CMK (cell line): ENCODE measurements at places on chromosomes 7 and 10.

- DNase-seq: peak; percentile 71
Measured at GRCh38 chr10:30821261-30821993, 191.9 kb upstream of the LYZL2 start.

DNA sequence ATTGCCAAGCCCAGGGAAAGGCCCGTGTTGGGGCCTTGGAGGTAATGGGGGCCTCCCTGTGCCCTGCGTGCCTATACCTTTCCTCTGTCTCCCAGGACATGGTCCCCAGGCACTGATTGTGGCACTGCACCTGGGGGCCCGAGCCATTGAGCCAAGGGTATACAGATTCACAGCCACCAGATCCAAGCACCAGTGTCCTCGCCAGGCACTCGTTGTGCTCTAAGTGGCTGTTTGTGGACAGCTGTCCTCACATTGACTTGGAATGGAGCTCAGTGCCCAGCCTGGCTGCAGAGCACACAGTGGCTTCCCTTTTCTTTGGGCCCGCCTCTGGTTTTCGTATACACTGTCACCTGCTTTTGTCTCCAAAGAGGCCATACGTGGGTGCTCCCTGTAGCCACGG lies 72.0 kb upstream of the BTBD16 start:
- no peak for DNase-seq

DNA sequence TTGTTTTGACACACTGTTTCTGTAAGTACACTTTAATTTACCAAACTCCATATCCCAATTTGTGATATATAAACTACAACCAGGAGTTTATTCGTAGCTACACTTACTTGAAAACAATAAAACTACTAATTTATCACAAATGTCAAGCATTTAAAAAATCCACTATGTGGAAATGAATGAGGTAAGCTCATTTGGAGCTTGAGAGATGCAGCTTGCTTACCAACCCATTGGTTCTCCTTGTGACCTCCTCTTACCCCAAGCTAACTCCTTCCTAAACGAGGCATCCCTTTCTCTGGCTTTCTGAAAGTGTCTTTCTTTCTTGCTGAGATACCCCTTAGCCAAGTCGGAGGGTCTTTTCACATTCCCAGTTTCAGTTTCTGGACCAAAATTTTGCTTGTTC lies 2.5 kb downstream of the OR6V1 start:
- DNase-seq: no peak

DNA sequence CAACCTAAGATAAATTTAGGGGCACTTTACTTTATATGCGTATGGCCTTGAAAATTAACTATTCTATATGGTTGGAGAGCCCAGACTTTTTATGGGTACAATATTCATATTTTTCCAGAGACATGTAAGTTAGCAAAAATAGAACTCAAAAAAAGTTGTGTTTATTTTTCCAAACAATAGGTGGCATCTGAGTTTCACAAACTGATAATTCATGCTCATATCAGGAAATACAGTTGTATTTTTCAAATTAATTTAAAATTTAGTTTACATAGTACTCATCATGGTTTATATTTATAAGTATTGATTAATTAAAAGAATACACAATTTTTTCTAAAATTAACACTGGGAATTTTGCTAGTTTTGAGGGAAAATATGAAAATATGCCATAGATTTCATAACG lies 34.6 kb downstream of the ANKRD7 start:
- no peak for DNase-seq

DNA sequence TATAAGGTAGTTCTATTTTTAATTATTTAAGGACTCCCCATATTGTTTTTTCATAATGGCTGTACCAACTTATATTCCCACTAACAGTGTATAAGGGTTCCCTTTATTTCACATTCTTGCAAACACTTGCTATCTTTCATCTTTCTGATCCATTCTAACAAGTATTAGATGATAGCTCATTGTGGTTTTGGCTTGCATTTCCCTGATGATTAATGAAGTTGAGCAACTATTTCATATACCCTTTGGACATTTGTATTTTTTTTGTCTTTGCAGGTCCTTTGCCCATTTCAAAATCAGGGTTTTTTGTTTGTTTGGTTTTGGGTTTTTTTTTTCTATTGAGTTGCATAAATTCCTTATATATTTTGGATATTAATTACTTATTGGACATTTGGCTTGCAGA lies 107.2 kb downstream of the EPC1 start:
- no peak for DNase-seq

- DNase-seq: no peak
Measured at GRCh38 chr10:50528206-50528605, 95.5 kb downstream of the SGMS1 start.

DNA sequence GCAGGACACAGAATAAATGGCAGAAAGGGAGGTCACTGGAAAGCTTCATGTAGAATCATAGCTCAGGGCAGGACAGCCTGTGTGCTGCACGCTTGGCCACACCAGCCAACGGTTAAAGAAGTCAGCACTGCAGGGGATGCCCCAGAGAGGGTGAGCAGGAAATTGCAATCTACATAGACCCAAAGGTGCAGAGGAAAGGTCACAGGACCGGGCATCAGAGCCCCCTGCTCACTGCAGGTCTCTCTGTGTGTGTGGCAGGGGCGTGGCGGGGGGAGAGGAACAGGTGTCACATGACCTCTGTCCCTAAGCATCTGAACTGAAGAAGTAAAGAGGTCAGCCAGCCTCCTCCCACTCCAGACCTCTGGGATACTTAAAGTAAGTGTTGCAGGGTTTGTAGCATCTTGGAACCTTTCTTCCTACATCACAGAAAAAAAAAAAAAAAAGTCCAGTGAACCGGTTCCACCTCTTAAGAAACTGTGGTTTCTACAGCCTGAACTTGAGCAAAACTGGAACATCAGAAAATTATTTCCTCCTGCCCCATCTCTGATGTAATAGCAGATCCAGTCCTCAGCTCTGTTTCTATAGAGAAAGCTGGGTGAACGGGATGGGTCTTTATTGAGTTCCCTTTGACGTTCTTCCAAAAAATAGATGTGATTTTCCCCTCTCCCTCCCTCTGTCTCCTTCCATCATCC lies 64.3 kb downstream of the RGS10 start:
- no peak for DNase-seq

DNA sequence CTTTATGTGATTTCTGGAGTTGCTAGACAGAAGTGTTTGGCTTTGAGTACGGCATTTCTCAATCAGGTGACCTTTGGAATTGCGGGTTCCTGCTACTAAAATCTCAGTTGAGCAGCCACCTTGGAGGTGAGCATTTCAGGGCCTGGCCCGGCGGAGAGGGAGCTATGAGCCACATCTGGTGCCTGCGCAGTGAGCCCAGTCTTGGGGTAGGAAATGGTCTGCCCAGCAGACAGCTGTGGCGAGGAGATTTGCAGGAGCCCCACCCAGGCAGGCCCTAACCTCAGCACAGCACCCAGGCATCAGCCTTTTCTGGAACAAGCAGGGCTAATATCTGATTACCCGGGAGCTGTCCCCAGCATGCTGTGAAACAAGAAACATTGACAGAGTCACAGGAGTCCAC lies 547.9 kb upstream of the FOXK1 start:
- DNase-seq: no peak

- no peak for DNase-seq
Measured at GRCh38 chr7:24920451-24921361, 59.3 kb downstream of the OSBPL3 start.

DNA sequence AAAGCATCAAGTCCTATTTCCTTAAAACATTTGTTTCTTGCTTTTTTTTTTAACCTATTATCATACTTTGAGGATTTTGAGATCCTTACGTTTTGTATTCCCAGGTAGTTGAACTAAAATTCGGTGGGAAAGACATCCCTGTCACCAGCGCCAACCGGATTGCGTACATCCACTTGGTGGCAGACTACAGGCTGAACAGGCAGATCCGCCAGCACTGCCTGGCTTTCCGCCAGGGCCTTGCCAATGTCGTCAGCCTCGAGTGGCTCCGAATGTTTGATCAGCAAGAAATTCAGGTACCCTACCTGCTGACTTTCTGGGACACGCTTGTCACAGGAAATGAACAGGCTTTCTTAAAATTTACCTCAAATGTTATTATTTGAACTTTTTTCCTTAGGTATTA lies 83.0 kb upstream of the DNAJB6 start:
- DNase-seq: no peak

DNA sequence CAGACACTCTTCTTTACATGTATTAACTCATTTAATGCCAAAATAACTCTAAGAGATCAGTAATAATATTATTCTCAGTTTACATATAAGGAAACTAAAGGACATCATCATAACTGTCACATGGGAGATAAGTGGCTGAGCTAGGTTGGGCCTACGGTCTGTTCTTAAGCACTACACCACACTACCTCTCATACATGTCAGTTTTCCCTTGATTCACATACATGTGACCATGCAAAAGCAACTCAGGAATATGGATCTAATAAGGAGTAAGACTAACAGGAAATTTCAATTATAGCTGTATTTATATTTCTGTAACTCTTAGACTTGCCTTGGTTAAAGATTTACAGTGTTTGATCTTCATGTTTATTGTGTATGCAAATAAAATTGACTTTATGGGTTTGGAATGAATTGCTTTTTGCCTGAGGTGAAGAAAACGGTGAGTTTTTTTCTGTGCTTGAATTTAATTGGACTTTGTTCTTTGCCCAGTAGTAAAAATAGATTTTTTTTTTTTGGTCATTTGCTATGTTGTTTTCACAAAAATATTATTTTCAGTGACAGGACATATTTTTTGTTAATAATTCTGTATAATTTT lies 69.7 kb downstream of the CYP51A1 start:
- no peak for DNase-seq

DNA sequence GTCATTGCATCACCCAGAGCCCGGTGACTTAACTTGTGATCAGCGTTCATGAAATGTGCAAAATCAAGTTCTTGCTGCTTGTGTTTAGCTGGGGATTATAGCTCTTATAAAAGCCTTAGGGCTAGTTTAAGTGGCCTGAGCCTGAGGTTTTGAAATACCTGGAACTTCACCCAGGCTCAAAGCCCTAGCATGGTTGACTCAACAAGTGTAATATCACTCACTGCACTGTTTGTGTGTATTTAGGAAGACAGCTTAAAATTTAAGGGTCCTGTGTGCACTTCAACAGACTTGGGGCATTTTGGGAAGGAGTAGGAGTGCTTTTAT lies 489.5 kb downstream of the GATA3 start:
- DNase-seq: no peak

- no peak for DNase-seq
Measured at GRCh38 chr10:62577076-62577475, 202.9 kb downstream of the ZNF365 start.

DNA sequence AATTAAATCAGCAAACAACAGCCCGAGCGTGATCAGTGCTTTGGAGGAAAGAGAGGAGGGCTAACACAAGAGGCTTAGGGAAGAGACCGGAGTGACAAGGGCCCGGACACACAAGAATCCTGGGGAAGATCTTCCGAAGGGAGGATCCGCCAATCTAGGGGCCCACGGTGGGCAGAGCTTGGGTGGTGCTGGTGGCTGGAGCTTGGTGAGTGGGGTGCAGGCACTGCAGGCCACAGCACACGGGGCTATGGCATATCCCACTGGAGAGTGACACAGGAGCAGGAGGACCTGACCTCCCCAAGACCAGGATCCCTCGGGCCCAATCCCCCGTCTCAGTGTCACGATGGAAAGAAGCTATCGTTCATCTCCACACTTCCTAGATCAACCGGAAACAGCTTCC lies 471.3 kb upstream of the FOXK1 start:
- no peak for DNase-seq

GRCh38 chr7:16721541-16721940 lies 32.0 kb upstream of the TSPAN13 start:
- no peak for DNase-seq

- DNase-seq: no peak
Measured at GRCh38 chr10:54758791-54759190, 42.2 kb downstream of the PCDH15 start.
